PC-3 (cell line): ENCODE measurements at places on chromosomes 5 and 9. TPM values are rescaled to one million over a fixed set of nuclear protein-coding genes. Genes with fewer than 3 reads are reported as not detected.
A peak's percentile ranks its signal among the peaks of the same experiment; 100 is the strongest.

The SLC1A3 gene
- total RNA-seq: 23.2 and 24.7 TPM in 2 replicates

The TAS2R1 gene
- total RNA-seq: not detected in 2 replicates

DNA sequence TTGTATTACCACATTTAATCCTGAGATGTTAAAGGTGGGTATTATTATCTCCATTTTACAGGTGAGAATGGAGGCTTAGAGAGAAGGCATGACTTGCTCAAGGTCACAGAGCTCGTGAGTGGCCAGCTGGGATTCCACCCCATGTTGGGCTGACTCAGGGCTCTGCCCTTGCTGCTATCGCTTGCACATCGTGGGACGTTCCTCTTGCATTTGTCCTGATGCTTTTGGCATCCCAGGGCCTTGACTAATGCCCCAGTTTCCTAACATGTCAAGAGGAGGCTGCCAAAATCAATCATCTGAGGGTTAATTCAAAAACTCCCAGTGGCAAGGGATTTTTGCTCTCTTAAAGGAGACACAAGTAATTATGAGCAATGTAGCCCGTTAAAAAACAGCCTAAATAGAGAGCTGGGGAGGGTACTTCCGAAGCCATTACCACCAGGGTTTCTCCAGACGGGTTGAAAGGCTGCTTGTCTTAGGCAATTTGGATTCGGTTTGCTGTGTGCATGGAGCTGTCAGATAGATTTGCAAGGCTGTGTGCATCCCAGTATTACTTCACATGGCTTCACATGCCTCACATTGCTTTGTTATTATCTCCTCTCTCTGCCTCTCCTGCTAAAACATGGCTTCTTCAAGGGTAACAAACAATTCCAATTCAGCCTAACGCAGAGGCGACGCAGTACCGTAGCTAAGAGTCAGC lies 347.4 kb downstream of the DRD1 start:
- DNase-seq: no peak
- H3K36me3 ChIP-seq: no peaks in the 10 kb centered on the region
- H3K27ac ChIP-seq: no peak overlapping the region
- no peaks in the 10 kb centered on the region for H3K4me1 ChIP-seq
- H3K27me3 ChIP-seq: no peaks in the 10 kb centered on the region

The OMD gene
- not detected in 2 replicates for total RNA-seq

The MGAT4B gene
- total RNA-seq: 88.9 and 113 TPM in 2 replicates

The FOXI1 gene
- not detected in 2 replicates for total RNA-seq

DNA sequence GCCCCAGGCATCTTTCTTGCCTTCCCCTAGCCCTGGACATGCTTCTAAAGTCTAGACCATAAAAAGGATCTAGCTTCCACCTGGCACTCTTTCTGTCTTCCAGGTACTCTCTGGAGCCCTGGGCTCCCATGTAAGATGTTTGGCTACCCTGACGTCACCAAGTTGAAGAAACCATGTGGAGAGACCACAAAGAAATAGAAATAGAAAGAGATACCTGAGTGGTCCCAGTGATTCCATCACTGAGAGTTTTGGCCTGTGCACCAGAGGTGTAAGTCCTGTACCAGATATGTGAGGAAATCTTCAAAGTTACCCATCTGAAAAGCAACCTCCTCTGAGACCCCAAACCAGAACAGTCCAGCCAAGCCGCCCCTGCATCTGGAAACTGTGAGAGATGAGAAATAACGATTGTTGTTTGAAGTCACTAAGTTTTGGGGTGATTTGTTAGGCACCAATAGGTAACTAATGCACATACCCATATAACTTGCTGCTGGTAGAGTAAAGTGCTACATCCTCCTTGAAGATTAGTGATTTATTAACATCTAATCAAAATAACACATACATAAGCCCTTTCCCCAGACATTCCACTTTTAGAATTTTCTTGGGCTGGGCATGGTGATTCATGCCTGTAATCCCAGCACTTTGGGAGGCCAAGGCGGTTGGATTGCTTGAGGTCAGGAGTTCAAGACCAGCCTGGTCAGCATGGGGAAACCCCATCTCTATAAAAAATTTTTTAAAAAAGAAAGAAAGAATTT lies 85.7 kb upstream of the LHFPL2 start:
- no peaks in the 10 kb centered on the region for H3K36me3 ChIP-seq
- H3K4me3 ChIP-seq: no peak overlapping the region
- H3K27me3 ChIP-seq: no peaks in the 10 kb centered on the region

DNA sequence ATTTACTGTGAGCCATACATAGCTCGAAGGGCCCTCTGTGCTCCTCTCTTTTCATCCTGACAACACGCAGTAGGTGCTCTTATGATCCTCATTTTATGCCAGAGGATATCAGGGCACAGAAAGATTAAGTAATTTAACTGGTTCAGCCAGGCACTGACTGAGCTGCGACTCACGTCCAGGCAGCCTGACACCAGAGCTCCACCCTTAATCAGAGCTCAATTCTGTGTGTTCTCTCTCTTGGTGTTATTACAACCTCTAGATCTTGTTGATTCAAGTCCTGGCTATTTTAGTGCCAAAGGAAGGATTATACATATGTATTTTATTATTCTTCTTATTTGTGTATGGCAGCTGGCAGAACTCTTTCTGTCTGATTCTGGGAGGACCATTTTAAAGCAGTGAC lies 59.7 kb downstream of the OSMR start:
- peaks cover 34% of the 10 kb centered on the region for H3K36me3 ChIP-seq
- H3K4me1 ChIP-seq: peaks cover 8% of the 10 kb centered on the region
- H3K27ac ChIP-seq: no peak overlapping the region
- no peak overlapping the region for H3K4me3 ChIP-seq
- H3K27me3 ChIP-seq: no peaks in the 10 kb centered on the region

GRCh38 chr9:24413651-24414050 lies 132.0 kb downstream of the IZUMO3 start:
- DNase-seq: peak; percentile 56
- peaks cover 3% of the 10 kb centered on the region; the same call in 1 of the 2 replicates for H3K4me1 ChIP-seq
- H3K36me3 ChIP-seq: no peaks in the 10 kb centered on the region
- H3K27ac ChIP-seq: 0 out of 2 replicates have a peak overlapping the region, but pooled peaks have one; percentile 2
- H3K4me3 ChIP-seq: no peak overlapping the region

DNA sequence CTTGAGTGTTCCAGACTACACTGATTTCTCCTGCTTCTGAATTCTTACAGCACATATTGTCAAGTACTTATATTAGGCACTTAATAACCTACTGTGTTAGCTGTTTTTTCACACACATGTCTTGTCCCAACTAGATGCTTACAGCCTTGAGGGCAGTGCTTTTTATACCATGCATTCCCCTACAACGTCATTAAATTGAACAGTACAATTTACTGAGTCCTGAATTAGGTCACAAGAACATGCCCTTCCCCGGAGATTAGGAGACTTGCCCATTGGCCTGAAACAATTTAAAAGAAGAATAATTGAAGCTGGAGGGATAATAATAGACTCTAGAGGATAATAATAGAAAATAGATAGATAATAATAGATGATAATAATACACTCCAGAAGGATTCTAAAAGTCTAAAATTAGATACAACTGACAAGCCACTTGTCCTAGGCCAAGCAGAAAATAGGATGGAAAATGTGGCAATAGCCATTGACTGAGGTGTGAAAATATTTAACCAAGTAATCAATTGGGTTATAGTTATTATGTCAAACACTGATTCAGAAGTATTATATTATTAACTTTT lies 112.6 kb upstream of the SLC12A2 start:
- no peak overlapping the region for H3K27ac ChIP-seq
- H3K4me1 ChIP-seq: peaks cover 23% of the 10 kb centered on the region
- no peaks in the 10 kb centered on the region for H3K27me3 ChIP-seq
- H3K4me3 ChIP-seq: no peak overlapping the region
- H3K36me3 ChIP-seq: no peaks in the 10 kb centered on the region

- 0 out of 2 replicates have a peak, but pooled peaks cover 4% of the 10 kb centered on the region for H3K4me1 ChIP-seq
- H3K36me3 ChIP-seq: no peaks in the 10 kb centered on the region
- H3K27ac ChIP-seq: no peak overlapping the region
- H3K27me3 ChIP-seq: no peaks in the 10 kb centered on the region
Observed at GRCh38 chr5:132181011-132181629, 46.5 kb downstream of the P4HA2 start.

The RAD50 gene
- 3.5 and 6.7 TPM in 2 replicates for total RNA-seq

The RHOBTB3 gene
- 14.2 and 16.3 TPM in 2 replicates for total RNA-seq
